ENCODE measurements at places on chromosomes 6 and 20. TPM values are rescaled to one million over a fixed set of nuclear protein-coding genes. Genes with fewer than 3 reads are reported as not detected.

GRCh38 chr6:132812255-132812732, 2.1 kb upstream of the RPS12 start:
- no peak for DNase-seq
- peak overlapping the region; percentile 98 for H3K4me3 ChIP-seq
- H3K4me1 ChIP-seq, result no peaks in the 10 kb centered on the region
- no peaks in the 10 kb centered on the region for H3K27me3 ChIP-seq
- no peak overlapping the region for H3K27ac ChIP-seq
- H3K36me3 ChIP-seq, result peaks cover 30% of the 10 kb centered on the region

DNA sequence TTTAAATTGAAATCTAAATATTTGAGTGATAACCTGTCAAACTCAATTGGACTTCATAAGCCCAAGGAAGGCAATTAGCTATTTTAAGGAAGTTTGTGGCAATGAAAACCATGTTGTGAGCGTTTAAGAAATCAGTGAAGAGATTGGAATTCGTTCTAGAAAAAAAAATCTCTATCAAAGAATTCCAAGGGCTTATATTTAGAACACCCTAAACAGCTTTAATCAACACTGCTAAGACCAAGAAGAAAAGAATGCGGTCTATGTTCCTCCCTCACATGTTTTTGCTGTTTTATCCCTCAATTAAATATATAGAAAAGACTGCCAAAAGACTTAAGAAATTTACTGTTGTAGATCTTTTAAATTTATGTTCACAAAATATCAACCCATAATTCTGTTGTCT, 16.6 kb upstream of the ABRACL start:
- H3K36me3 ChIP-seq, result no peaks in the 10 kb centered on the region
- peaks cover under 1% of the 10 kb centered on the region for H3K4me1 ChIP-seq
- H3K27me3 ChIP-seq, result no peaks in the 10 kb centered on the region
- H3K4me3 ChIP-seq, result no peak overlapping the region
- DNase-seq, result no peak

Gene SOX12
- 54.4 TPM for total RNA-seq

DNA sequence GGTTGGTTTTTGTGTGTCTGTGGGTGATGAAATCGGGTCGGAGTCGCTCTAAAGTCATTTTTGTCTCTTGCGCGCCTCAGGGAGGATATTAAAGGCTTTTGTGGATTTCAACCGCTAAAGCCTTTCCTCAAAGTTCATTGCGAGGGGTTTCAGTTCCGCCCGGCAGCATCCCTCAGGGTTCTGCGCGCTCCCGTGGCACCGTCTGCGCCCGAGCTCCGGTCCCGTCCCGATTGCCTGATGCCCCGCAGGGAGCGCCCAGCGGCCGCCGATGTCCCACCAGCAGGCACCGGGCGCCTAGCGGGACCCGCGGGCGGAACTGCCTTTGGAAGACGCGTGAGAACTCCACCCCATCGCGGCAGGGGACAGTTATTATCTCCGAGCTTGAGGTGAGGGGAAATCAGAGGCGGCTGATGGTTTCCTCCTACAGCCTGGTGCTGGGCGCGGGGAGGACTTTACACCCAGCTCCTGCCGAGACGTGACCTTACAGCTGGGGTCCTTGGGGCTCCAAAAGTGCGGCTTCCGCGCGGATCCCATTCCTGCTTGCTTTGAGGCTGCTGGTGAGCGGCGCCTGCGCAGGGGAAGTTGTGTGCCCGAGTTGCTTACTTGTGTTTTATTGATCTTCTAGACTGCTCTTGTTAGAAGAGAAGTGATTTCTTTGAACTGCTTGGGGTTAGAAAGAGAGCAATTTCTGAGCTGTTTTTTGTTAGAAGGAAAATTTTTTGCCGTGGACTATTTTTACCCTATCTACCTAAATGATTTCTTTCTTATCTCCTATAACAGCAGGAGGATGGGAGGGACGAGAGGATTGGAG, 27.1 kb downstream of the ULBP1 start:
- peaks cover 79% of the 10 kb centered on the region for H3K27me3 ChIP-seq
- no peak overlapping the region for H3K27ac ChIP-seq
- no peaks in the 10 kb centered on the region for H3K4me1 ChIP-seq
- H3K36me3 ChIP-seq, result no peaks in the 10 kb centered on the region
- DNase-seq, result no peak

- DNase-seq, result no peak
- H3K27me3 ChIP-seq, result no peaks in the 10 kb centered on the region
- no peaks in the 10 kb centered on the region for H3K4me1 ChIP-seq
- no peak overlapping the region for H3K4me3 ChIP-seq
- no peak overlapping the region for H3K27ac ChIP-seq
Measured at GRCh38 chr20:49620364-49621240, 52.7 kb upstream of the PTGIS start.

Gene MCCD1
- not detected for total RNA-seq

DNA sequence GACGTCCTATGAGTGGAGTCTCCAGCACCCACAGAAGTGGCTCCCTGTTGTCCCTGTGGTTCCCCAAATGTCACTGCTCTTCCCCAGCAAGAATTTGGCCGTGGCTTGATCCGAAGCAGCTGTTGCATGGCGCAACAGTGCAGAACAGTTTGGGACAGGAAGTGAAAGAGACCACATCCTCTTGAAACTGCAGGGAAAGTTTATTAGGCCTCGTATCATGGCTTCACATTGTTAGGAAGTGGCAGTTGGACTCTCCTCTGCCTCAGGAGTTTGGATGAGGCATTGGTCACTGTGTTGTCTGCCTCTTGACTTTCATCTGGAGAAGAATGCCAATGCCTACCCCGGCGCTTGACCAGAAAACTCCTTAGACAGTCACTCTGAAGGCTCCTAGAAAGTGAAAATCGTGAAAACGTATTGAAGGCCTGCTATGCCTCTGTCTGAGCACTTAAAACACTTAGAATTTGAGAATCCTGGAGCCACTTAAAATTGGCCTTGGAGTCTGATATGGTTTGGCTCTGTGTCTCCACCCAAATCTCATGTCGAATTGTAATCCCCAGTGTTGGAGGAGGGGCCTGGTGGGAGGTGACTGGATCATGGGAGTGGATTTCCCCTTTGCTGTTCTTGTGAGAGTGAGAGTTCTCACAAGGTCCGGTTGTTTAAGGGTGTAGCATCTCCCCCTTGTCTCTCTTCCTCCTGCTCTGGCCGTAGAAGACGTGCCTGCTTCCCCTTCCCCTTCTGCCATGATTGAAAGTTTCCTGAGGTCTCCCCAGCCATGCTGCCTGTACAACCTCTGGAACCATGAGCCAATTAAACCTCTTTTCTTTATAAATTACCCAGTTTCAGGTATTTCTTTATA, 334.9 kb upstream of the JARID2 start:
- no peak overlapping the region for H3K27ac ChIP-seq
- DNase-seq, result no peak
- no peak overlapping the region for H3K4me3 ChIP-seq
- H3K27me3 ChIP-seq, result no peaks in the 10 kb centered on the region
- peaks cover 3% of the 10 kb centered on the region for H3K4me1 ChIP-seq

DNA sequence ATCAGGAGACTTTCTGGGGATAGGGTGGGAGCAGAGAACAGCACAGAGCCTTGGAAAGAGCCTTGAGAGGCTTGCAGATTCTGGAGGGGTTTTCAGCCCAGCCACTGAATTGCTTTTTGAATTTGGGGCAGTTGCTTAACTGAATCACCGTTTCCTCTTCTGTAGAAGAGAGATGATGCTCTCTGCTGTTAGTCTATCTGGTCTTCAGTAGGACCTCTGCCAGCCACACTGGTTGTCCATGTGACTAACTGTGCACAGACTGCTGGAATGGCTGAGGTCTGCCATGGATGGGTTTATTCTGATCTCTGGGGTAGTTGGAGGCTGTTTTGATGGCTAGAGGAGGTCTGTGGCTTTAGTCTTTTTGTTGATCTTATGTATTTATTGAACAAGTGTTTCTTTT, 21.4 kb upstream of the PRDM1 start:
- H3K27me3 ChIP-seq, result no peaks in the 10 kb centered on the region
- H3K36me3 ChIP-seq, result no peaks in the 10 kb centered on the region
- H3K4me1 ChIP-seq, result no peaks in the 10 kb centered on the region
- H3K4me3 ChIP-seq, result no peak overlapping the region

Gene WFDC12
- total RNA-seq, result not detected
